ENCODE measurements at places on chromosomes 3 and 15.

DNA sequence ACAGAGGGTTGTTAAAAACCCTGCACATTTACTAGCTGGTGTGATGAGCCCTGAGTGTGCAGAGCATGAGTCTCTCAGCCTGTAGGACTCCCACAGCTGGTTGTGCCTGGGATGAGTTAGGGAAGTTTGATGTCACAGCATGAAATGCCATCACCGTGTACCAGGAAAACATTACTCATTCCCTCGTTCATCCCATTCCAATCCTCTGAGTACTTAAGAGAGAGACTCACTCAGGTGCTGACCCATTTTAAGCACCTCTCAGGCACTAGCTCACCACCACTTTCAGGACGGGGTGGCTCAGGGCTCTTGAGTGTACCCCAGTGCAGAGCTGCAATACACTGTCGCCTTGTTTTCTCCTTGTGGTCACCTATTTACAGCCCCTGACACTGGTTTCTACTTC lies 18.7 kb downstream of the MGLL start:
- no peak for DNase-seq

- DNase-seq, result no peak
Observed at GRCh38 chr3:125194849-125195601, 17.5 kb downstream of the SLC12A8 start.

DNA sequence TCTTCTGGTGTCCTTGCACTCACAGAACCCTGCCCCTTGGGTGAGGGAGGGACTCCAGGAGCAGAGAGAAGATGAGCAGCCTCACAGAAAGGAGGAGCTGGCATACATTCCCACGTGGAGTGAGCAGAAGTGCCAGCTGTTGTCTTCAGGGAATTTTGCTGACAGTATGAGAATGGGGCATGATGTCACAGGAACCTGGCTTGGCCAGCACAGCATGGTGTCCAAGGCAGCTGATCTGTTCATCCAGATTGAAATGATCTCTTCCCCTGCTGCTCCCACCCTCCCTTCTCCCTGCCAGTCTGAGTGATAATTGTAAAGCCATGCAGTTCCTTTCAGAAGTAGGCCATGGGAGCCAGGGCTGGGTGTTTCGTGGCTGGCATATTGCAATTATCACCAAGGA lies 53.3 kb downstream of the GJD2 start:
- no peak for DNase-seq

DNA sequence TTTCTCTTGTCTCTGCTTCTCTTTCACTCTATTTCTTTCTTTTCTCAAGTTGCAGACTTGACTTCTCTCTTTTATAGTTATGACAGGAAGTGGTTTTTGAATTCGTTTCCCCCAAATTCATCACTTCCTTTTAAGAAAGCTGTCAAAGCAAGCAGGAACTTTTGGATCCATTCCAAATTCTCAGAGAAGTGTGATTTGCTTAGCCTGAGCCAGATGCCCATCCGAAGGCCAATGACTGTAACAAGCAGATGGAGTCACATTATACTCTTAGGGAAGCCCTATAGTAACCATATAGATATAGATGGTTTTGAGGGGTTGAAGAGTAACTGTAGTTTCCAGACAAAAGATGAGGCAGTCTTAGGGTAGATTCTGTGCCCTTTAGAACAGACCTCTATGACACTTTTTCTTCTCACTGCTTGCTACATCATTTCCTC lies 592.0 kb upstream of the KCNMB2 start:
- DNase-seq, result no peak

- no peak for DNase-seq
Observed at GRCh38 chr15:72315706-72316370, 4.1 kb downstream of the CELF6 start.

DNA sequence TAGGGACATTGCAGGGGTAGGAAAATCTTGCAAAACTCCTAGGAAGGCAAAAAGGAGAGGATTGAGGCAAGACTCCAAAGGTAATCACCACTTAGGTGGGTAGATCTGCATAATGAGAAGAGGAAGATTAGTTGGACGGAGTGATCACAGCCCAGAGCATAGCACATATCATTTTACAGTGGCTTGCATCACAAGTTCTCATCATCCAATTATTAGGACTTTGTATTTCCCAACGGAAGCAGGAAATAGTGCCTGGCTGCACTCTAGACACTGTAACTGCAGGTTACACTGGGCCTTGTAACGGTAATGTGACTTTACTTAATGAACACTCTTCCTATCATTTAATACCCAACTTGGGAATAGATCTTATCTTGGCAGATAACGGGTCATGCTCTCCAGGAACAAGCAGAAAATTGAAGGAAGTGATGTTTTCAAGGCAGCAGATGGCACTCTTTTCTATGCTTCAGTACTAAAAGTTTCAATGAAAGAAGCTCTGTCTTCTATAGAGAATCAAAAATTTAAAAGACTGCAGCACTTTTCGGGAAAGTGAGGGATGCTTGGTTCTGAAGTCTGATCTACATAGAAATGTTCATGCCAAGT lies 101.9 kb upstream of the KCNMB2 start:
- DNase-seq, result no peak

DNA sequence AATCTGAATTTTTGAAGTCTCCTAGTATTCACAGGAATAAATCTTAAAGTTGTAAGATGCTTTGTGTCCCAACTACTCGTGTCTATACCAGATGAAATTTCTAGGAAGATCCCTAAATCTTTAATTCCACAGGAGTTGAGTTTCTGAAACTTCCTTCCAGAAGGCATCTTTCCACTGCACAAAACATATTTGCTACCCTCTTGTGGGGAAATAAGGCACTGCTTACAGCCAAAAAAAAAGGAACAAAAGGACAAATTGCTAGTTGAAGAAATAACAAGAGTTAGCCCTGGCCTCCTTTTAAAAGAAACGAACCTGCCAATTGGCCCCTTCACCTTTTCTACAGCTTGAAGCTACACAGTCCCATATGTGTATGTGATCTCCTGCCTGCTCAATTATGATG lies 54.0 kb downstream of the TAFA4 start:
- DNase-seq, result peak; percentile 18

DNA sequence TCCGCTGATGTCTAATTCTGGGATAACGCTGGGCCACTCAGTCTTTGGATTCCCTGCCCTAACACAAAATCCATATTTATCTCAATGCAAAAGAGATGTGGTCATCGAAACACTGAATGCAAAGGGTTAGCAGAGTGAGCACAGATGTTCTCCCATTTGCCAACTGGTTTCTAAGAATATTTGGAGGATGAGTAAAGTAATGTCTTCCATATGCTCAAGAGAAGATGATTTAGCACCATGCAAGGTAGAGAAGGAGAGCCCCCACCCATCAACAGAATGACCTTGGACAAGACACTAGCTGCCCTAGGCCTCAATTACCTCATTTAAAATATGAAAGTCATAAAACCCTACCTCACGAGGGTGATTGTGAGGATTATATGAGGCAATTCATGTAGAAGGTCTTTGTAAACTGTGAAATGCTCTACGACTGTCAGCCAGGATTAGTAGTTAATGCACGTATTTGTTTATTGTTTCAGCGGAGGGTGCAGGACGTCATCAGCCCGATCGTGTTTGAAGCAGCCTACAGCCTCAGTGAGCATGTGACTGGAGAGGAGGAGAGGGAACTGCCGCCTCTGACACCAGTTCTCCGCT lies 232.9 kb upstream of the CTDSPL start:
- no peak for DNase-seq

DNA sequence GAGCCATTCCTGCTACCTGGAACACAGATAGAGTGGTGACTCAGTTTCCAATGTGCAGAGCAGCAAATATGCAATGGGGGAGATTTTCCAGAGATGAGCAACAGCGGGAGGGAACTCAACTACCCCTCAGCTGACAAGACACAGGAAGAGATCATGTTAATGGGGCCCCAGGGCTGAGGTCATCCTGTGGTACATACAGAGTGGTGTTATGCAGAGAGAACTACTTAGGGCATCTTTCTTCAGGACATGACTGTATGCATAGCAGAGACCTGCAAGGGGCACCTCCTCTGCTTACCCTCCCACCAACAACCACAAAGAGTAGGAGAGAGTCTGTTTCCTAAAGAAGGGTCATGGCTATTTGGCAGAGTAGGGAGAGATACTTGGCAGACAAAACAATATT lies 6.8 kb upstream of the TBC1D5 start:
- DNase-seq, result no peak

DNA sequence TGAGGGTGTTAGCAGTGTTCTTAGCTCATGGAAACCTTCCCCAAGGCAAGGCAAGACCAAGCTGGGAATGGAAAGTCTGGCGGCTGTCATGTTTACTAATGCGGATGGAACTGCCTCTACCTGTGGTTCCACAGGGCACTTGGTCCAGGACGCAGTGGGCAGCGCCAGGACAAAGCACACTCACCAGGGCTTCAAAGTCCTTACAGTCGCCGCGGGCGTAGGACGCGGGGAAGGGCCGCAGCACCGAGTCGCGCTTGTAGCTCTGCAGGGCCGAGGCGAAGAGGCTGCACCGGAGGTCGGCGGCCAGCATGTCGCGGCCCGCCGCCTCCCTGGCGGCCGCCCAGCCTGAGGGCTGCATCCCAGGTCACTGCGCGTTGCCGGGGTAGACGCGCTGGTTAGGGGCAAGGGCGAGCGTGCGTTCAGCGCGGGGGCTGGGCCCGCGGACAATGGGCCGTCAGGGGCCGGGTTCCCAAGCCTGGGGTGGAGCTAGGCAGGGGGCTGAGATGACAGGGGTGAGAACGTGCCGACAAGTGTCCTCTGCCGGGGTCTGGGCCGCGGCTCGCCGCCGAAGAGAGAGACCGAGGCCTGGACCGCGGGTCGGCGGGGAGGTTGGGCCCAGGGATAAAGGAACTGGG lies 497 bp downstream of the PARP16 start:
- DNase-seq, result peak; percentile 60

- peak; percentile 29 for DNase-seq
Observed at GRCh38 chr3:72738752-72739530, 109.3 kb downstream of the SHQ1 start.

DNA sequence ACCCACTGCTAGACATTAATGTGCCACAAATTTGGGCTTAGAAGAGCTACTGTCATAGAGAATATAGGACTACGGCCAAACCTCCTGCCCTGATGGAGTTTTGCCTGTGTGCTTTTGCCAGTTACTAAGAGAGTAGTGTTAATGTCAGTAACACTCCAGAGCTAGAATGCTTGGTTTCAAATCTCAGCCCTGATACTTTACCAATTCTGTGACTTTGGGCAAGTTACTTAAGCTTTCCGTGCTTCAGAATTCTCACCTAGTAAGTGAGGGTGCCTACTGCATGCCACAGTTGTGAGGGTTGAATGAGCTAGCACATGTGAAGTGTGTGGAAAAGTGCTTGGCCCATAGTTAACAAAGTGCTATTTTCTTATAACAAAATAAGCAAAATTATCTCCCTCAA lies 10.9 kb upstream of the ITGA11 start:
- no peak for DNase-seq

DNA sequence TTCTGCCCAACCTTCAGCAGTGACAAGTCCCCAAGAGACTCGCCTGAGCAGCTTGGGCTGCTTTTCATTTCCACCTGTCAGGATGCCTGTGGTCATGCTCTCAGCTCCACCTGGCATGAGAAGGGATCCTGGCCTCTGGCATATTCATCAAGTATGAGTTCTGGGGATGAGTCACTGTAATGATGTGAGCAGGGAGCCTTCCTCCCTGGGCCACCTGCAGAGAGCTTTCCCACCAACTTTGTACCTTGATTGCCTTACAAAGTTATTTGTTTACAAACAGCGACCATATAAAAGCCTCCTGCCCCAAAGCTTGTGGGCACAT lies 3.5 kb downstream of the MYD88 start:
- no peak for DNase-seq

- DNase-seq, result no peak
Observed at GRCh38 chr3:143831208-143831607, 17.1 kb downstream of the SLC9A9 start.

GRCh38 chr3:147119346-147119745 lies 287.0 kb downstream of the ZIC4 start:
- DNase-seq, result peak; percentile 71

DNA sequence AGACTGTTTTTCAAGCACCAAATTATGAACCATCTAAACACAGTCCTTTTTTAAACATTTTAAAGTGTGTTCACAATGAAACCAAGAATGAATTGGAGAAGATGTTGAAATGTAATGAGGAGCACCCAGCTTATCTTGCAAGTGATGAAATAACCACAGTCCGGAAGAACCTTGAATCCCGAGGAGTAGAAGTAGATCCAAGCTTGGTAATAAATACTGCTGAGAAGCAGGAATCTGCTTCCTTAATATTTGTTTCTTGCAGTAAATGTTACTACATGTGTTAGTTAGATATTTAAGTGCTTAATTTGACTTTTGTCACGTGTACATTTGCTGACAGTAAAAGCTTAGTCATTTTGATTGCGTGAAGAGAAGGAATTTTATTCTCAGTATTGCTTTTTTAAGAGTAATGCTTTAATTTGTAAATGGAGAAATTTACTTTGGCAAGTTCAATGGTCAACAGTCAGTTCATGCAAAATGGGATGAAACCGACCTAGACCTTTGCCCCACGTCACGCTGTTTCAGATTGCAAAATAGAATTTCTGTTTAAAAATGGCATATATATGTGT lies 69.8 kb downstream of the OPA1 start:
- DNase-seq, result no peak

DNA sequence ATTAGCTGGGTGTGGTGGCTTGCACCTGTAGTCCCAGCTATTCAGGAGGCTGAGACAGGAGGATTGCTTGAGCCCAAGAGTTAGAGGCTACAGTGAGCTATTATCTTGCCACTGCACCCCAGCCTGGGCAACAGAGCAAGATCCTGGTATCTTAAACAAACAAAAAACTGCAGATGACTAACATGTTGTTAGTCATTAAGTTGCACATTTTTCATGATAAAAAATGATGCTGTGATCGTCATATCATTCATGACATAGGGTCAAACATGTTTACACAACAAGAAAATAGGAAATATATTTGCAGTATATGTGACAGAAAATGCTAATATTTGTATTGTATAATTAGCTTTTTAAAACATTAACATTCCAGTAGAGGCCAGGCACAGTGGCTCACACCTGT lies 20.2 kb upstream of the DAPK2 start:
- no peak for DNase-seq

- DNase-seq, result peak; percentile 48
Observed at GRCh38 chr3:107798381-107798780, 275.6 kb downstream of the BBX start.

GRCh38 chr3:73499787-73500186 lies 125.0 kb downstream of the PDZRN3 start:
- no peak for DNase-seq

DNA sequence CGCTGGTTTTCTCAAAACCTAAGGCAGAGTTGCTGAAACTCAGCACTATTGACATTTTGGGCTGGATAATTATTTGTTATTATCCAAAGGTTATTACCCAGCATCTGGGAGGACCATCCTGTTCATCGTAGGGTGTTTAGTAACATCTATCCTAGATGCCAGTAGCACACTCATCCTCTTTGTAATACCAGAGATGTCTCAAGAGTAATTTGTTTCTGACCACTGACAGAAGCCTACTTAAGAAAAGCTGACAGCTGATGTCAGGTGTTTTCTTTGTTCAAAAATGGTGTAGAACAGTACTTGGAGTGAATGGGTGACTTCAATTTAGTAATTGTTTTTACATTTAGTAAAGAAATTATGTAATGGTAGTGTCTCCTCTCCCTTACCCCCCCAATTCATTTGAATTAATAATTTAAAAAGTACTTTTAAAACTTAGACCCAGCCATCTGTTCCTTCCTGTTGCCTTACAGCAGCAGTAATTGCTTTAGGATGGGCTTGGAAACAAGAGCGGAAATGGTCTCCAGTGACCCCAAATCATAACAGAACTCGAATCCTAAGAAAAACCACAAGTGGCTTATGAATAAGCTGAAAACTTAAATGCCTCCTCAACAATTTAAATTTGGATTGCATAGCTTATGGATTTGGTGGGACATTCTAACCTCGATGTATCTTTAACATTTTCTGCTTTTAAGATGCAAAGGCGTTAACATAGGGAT lies 105.4 kb downstream of the PTPRG start:
- no peak for DNase-seq

Measured in cerebellar cortex (tissue), 1 donor.